ENCODE measurements at places on chromosomes 16 and 17. TPM values are rescaled to one million over a fixed set of nuclear protein-coding genes. Genes with fewer than 3 reads are reported as not detected.

GRCh38 chr17:42246515-42246914 is 29.7 kb downstream of the STAT5B start:
- DNase-seq: peak; percentile 57

- DNase-seq: no peak
Measured at GRCh38 chr17:83104577-83105505, 25.4 kb downstream of the METRNL start.

DNA sequence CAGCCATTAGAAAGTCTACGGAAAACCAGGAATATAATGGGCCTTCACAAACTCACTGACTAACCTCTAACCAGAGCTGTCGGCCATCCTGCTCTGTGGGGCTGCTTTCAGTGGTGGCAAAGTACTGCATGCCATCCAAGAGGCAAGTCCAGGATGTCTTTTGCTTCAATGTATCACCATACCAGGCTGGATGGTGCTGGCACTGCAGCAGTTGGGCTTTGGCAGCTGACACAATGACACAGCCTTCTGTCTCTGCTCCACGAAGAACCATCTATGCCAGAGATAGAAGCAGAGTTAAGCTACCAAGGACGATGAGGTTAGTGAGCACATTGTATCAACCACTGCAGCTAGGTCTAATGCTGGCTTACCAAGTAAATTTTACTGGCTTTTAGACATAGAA is 9.7 kb upstream of the RSKR start:
- DNase-seq: no peak

GRCh38 chr16:53707671-53708070 is 3.7 kb downstream of the FTO start:
- no peak for DNase-seq

TMEM114 gene
- total RNA-seq: not detected
